ENCODE measurements at places on chromosomes 7 and 10.

DNA sequence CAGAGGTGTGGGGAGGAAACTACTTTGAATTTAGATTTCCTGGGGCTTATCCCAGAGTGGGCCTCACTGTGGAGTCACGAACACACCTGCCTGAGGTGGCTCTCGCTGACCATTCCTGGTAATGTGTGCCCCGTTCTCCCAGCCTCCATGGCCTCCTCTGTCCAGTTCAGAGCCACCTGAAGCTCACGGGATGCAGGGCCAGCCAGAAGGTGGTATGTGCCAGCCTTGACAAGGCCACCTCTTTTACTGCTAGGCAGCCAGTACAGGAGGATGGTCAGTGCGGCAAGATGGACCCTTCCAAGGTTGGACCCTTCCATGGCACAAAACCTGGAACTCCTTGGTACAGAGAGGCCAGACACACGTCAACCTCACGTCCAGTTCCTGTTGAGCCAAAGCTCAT lies 210.3 kb downstream of the DNAJB6 start:
- no peak for DNase-seq

GRCh38 chr7:1697499-1698125 lies 27.5 kb downstream of the ELFN1 start:
- no peak for DNase-seq

GRCh38 chr7:157276731-157277562 lies 59.9 kb upstream of the DNAJB6 start:
- no peak for DNase-seq

DNA sequence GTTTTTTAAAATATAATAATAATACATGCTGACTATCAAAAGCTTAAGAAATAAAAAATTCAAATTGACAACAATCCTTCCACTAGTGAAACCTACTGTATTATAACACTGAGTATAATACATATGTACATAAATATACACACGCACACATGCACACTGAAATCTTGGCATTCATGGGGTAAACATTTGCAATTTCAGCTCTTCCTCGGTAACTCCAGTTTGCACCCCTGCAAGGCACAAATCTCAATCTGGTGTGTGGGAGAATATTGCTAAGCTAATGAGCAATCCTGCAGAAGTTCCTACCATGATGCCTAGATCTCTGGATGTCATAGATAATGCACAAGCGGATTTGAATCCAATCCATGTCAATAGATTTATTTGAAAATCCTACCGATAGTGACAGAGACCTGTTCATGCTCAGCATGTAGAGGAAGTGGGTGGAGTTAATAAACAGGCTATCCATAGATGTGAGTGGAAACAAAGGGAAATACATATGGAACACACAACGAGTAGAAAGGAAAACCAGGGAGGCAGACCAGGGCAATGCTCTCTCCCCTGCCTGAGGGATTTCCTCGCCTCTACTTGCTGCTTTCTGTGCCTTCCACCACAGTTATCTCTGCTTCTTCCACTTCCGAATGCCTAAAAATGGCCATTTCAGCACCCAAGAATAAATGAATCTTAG lies 38.1 kb upstream of the LANCL2 start:
- no peak for DNase-seq

DNA sequence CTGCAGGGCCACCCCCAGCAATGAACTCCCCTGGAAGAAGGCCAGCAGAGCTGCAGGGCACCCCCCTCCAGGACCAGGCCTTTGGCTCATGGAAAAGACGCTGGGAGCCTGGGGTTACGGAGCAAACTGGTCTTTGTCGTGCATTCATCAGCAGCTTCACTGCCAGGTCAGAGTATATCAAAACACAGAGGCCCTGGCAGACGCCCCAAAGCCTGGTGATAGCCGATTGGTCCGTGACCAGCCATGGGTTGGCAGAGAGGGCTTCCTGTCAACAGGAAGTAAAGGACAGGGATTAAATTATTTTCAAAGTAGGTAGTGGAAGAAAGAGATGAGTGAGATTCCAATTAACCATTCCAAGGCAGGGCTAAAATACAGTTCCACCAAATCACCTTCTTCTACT lies 9.0 kb downstream of the PRKAG2 start:
- DNase-seq = no peak

GRCh38 chr7:159130820-159131219 lies 13.8 kb downstream of the VIPR2 start:
- DNase-seq = no peak

DNA sequence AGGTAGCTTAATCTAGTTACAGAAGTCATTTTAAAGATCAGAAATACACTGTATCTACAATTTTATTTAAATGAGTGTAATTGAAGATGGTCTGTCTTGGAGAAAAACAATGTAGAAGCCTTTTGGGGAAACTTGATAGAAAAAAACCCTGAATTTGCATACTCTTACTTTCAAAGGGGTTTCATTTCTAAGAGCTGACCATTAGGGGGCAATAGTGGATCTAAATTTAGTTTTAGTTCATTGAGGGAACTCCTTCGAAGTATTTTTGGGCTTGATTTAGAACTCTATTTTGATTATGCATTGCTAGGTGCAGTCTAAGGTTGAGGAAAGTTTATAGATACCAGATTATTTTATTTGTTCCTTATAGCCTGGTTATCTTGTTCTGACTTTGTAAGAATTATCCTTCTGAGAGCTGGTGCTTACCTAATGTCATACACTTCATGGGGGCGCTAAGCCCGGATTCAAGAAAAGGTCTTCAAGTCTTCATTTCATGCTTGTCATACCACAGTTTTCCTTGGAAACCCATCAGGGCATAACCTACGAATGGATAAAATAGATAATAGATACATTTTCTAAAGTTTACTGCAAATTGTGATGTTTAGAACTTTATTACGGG lies 69.1 kb upstream of the MXI1 start:
- no peak for DNase-seq

DNA sequence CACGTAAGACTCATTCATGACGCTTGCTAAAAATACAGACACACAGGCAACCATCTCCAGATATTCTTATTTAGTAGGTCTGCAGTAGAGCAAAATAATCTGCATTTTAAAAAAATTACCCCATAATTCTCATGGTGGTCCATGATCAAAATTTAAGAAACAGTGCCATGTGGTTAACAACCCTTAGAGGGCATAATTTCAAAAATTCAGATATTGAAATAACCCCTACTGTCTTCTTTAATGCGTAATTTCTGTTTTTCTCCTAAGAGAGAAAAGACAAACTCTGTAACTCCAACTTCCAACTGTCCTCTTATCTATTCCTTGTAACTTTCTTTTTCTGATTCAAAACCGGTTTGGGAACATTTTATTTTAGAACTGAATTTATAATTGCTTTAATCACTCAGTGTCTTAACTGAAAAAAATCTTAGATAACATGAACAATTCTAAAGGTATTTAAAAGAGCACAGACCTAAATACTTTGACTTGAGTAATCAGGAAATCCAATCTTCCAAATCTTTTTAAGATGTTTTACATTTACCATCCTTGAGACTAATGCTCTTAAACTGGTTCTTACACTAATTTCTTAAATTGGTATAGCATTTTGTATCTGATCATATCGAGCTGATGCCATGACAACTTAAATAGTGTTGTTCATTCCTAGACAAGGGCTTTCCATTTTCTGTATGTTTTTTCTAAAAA lies 148.0 kb downstream of the GALNT11 start:
- no peak for DNase-seq

GRCh38 chr7:158695726-158696452 lies 8.7 kb downstream of the NCAPG2 start:
- DNase-seq = no peak

DNA sequence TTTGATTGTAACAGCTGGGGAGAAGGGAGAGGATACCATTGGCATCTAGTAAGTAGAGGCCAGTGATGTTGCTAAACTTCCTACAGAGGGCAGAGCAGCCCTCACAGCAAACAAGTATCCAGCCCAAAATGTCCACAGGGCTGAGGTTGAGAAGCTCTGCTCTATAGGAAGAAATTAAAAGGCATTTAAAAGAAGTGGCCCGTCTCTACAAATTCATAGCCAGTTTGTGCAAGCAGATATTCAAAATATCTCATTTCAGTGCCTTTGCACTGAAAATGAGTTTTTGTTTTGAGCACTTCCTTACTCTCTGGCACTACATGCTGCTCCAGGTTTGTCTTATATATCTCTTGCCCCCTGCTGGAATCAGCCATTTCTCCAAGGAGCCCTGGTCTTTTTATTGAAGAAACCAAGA lies 330.0 kb downstream of the BBS9 start:
- no peak for DNase-seq

- DNase-seq = no peak
Measured at GRCh38 chr10:94397549-94398370, 4.6 kb upstream of the TBC1D12 start.

DNA sequence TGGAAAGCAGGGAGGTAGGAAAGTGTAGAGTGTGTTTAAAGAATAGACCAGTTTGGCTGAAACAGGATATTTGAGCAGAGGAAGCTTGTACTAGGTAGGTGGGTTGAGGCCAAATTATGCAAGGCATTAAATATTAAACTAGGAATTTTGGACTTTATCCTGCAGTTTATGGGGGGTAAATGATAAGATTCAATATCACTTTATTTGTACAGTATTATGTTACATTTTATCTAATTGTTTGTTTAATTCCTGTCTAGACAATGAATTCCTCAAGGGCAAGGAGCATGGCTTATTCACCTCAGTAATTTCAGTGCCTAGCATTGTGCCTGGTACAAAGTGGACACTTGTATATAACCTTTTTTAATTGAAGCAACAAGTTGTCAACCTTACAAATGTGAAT lies 125.9 kb downstream of the CFTR start:
- DNase-seq = no peak

DNA sequence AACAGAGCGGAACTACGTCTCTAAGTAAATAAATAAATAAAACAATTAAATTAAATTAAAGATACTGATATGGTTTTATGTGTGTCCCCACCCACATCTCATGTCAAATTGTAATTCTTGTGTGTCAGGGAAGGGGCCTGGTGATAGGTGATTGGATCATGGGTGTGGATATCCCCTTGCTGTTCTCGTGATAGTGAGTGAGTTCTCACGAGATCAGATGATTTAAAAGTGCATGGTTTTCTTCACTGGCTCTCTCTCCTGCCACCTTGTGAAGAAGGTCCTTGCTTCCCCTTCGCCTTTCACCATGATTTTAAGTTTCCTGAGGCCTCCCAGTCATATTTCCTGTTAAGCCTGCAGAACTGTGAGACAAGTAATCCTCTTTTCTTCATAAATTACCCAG lies 29.0 kb upstream of the OGDHL start:
- DNase-seq = no peak

- DNase-seq = no peak
Measured at GRCh38 chr7:54336800-54337199, 205.4 kb upstream of the VSTM2A start.

- DNase-seq = no peak
Measured at GRCh38 chr10:129646973-129647372, 179.9 kb downstream of the MGMT start.

- DNase-seq = no peak
Measured at GRCh38 chr7:150924369-150924781, 53.7 kb downstream of the KCNH2 start.

- no peak for DNase-seq
Measured at GRCh38 chr10:102627291-102627735, 17.0 kb upstream of the TRIM8 start.

DNA sequence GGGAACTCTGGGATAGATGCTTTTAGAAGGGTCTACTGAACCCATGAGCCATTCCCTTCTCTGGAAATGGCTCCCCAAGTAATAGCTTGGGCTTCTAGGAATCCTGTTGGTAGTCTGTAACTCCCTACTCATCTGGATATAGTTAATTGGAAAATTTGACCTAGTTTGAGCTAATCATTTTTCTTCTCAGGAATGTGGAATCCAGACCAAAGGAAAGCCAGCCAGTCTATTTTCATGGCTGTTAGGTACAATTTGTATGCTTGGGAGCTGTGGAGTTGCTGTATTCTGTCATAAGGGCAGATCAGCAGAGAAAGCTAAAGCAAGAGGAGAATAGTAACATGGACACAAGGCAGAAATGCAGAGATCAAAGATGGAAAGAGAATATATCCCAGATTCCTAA lies 71.6 kb upstream of the C1GALT1 start:
- no peak for DNase-seq

- no peak for DNase-seq
Measured at GRCh38 chr7:33671531-33672262, 233.6 kb upstream of the BMPER start.

- no peak for DNase-seq
Measured at GRCh38 chr7:156397249-156397648, 243.3 kb upstream of the RNF32 start.

DNA sequence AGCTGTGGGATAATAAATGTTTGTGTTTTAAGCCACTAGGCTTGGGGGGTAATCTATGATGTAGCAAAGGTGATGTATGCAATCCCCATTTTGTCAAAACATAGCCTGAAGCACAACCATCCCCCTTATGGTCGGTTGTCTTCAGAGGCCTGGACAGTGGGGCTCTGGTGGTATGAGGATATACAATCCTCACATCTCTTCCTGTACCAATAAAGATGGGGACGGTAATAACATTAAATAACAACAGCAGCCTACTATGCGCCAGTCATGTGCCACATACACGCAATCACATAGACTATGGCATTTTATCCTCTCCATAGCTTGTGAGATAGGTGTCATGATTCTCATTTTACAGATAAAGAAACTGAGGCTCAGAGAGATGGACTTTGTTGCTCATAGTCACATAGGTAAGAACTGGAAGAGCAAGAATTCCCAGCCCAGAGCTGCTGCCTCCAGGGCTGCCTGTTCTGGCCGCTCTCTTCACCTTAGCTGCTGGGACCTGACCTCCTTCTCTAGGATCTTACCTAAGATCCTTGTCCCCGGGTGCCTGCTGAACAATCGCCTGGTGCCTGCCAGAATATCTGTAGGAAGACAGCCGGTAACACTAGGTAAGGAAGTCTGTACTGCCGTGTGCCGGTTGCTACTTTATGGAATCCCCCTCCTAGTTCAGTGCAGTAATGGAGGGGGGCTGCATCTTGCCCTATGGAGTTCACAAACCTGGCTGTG lies 108.6 kb downstream of the ARHGAP22 start:
- no peak for DNase-seq

GRCh38 chr7:158778471-158778870 lies 50.8 kb downstream of the ESYT2 start:
- DNase-seq = no peak

GRCh38 chr7:98291717-98292116 lies 10.2 kb downstream of the BRI3 start:
- DNase-seq = no peak

- DNase-seq = no peak
Measured at GRCh38 chr10:124401633-124402032, 17.1 kb downstream of the OAT start.

- DNase-seq = no peak
Measured at GRCh38 chr7:131629217-131629882, 72.9 kb upstream of the PODXL start.

DNA sequence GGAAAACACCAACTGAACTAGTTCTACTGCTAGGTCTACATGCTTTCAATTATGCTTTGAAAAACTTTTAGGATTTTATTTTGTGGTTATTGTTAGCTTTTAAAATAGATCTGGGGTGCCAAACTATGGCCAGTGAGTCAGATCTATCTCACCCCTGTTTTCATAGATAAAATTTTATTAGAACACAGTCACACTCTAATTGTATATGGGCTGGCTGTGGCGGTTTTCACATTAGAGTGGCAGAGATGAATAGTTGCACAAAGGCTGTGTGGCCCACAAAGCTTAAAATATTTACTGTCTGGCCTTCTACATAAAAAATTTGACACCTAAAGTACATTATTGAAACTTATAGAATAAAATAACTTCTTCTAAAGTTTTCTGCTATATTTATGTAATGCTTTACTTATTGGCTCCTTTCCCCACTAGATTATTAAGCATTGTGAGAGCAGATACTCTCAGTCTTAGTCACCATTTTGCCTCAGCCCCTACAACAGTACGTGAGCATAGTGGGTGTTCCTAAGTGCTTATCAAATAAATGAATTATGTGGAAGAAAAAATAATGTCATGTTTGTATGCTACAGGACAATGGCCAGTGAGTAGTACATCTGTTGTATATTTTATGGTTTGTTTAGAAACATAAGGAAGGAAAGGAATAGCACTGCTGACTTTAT lies 5.4 kb upstream of the SUV39H2 start:
- no peak for DNase-seq

Measured in esophagus squamous epithelium (tissue), 5 donors.